ENCODE measurements at places on chromosomes 2 and 18.

DNA sequence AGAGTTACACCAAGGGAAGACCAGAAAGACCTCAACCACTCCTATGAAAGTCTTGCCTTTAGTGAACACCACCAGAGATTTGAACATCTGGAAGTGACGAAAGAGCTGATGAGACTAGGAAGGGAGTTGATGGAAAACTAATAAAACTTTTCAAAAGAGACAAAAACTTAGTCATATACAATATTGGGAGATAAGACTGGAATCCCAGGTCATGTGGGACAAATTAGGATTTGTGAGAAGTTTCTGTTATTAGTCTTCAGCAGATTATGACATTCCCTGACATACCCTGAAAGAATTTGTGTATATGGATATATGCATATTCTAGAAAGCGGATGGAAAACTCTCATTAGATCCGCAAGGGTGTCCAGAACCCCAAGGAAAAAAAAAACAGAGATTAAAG is 145.0 kb upstream of the LTBP1 start:
- no peak for DNase-seq

- no peak for DNase-seq
These were observed 24.1 kb upstream of the ACVR1 start for GRCh38 chr2:157900203-157900602.

GRCh38 chr2:164803776-164804466 is 37.7 kb downstream of the COBLL1 start:
- DNase-seq, result no peak

GRCh38 chr2:140509765-140510164 is 1621.1 kb downstream of the LRP1B start:
- DNase-seq, result no peak

- no peak for DNase-seq
These were observed 50.6 kb upstream of the FN1 start for GRCh38 chr2:215486291-215487001.

DNA sequence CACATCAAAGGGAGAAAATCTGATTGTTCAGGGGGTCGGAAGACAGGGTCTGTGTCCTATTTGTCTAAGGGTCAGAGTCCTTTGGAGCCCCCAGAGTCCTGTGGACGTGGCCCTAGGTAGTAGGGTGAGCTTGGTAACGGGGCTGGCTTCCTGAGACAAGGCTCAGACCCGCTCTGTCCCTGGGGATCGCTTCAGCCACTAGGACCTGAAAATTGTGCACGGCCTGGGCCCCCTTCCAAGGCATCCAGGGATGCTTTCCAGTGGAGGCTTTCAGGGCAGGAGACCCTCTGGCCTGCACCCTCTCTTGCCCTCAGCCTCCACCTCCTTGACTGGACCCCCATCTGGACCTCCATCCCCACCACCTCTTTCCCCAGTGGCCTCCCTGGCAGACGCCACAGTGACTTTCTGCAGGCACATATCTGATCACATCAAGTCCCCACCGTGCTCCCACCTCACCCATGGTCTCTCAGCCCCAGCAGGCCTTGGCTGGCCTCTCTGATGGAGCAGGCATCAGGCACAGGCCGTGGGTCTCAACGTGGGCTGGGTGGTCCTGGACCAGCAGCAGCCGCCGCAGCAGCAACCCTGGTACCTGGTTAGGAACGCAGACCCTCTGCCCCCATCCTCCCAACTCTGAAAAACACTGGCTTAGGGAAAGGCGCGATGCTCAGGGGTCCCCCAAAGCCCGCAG is 3.8 kb downstream of the PROC start:
- no peak for DNase-seq

DNA sequence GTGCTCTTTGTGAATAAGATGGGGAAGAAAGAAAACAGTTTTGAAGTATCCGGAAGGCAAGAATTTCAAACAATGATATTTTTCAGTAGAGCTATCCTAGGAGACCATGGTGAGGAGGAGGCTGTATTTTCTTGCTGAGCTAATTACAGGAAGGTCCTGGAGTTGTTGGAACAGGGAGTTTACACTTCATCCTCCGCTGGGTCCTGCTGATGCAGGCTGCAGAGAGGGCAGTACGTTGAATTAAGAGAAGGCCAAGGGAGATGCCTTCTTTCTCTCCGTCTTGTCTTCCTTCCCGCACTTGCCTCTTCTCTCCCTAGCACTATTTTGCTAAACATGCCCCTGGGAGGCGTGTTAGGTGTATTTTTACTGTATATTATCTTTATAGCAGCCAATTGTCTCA is 60.0 kb upstream of the EDAR start:
- DNase-seq, result no peak

- DNase-seq, result no peak
These were observed 78.6 kb upstream of the GALNT5 start for GRCh38 chr2:157178874-157179273.

DNA sequence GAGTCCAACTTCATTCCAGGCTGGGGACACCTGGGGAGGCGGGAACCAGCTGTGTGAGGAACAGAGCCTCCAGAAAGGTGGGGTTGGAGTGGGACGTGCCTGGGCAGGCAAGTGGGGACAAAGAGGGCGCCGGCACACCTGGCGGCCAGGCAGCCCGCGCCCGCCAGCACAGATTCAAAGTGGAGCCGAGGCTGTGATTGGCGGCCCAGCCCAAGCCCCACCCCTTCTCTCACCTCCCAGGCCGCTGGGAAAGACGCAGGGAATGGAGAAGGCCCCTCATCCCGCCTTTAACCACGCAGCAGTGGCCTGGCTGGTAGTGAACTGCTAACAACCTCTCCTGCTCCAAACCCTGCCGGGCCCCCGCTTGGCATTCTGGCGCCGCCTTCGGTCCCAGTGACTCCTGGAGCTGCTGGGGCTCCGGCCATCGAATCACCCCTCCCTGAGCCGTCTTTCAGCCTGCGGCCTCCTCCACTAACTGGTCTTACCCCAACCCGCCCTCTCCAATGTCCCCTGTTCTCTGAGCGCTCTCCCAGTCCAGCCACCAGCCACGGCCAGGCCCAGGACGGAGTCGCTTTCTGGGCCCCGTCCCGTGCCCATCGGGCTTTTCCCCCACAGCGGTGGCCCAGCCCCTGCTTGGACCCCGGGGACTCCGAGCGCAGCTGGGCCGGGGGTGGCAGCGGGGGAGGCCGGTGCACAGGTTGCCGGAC is 27.9 kb upstream of the PTMA start:
- no peak for DNase-seq

All from renal cortex interstitium (tissue), 15 donors.